ENCODE measurements at places on chromosomes 6 and 20.

- no peak for ATAC-seq
Observed at GRCh38 chr6:165109011-165109410, 200.4 kb downstream of the C6orf118 start.

DNA sequence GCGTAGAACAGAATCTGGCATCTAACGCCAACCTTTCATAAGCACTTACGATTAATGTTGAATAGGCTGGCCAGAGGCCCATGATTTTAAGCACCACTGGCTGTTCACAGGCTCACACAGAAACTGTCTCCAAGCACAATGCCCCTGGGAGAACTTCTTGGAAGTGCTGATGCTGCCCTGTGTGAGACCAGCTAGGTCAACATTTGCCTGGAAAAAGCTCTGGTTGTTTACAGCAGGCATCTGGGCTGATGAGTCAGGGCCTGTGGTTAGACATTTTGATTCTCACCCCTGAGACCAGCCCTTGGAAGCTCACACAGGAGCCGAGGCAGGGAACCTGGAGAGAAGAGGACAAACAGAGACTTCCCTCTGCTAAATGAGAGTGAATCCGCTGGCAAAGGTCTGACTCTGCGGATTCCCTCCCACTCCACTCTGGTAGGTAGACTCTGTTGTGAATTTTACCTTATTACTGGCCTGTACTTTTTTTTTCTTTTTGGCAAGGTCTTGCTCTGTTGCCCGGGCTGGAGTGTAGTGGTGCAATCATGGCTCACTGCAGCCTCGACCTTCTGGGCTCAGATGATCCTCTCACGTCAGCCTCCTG lies 6.8 kb upstream of the SULF2 start:
- peak; percentile 88 for ATAC-seq

DNA sequence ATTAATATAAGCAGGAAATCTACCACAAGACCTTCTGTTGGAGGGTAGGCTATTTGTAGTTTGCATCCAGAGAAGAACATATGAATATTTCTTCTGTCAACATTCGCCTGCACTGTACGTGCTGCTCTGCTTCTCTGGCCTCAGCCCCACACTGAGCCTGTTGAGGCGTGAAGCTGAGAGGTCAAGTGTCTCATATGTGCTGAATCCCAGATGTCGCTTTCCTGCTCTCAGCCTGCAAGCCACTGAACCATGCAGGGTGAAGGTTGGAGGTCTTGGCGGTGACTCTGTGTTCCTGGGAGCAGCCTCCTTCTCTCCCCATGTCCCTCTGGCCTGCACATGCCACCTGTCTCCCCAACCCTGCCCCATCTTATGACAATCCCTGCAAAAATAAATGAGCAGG lies 83.6 kb downstream of the TMEM170B start:
- no peak for ATAC-seq

DNA sequence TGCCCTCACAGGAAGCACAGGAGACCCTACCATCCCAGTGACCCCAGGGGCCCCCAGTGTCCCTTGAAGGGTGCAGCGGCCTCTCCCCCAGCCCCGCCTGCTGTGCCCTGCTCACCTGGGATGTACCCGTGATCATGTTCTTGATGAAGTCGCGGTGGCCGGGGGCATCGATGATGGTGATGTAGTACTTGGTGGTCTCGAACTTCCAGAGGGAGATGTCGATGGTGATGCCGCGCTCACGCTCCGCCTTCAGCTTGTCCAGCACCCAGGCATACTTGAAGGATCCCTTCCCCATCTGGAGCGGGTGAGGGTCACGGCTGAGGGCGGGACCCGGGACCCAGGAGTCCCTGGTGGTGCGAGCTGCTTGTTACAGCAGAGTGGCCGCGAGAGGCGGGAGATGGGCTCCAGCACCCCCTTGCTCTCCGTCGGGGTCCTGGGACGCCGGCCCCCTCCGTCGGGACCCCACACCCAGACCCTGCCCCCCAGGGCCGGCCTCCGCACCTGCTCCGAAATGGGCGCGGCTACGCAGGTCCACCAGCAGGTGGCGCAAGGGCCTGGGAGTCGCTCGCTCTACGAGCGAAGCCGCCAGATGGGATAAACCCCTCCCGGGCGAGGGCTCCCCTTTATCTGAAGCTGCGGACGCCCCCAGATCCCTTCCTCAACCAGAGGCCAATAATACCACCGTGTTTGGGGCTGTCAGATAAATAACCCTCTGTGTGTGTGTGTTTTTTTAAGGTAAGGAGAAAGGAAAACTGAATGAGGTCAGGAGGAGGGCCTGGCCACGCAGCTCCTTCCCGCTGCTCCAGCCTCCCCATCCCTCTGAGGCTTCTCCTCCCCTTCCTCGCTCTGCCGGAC lies 2.9 kb downstream of the EEF1A2 start:
- peak; percentile 19 for ATAC-seq

GRCh38 chr20:23046431-23046830 lies 3.0 kb downstream of the THBD start:
- ATAC-seq: no peak

GRCh38 chr6:41607036-41607435 lies 31.2 kb upstream of the MDFI start:
- no peak for ATAC-seq

- no peak for ATAC-seq
Observed at GRCh38 chr20:2606507-2607006, 45.9 kb upstream of the NOP56 start.

GRCh38 chr6:151141685-151142084 lies 98.1 kb upstream of the AKAP12 start:
- ATAC-seq: no peak

GRCh38 chr6:70527071-70527737 lies 39.5 kb upstream of the SDHAF4 start:
- ATAC-seq: no peak

GRCh38 chr6:159541296-159541695 lies 151.7 kb downstream of the SOD2 start:
- ATAC-seq: no peak

- no peak for ATAC-seq
Observed at GRCh38 chr20:23727016-23727415, 23.7 kb downstream of the CST1 start.

- ATAC-seq: no peak
Observed at GRCh38 chr6:168113226-168113625, 34.2 kb upstream of the FRMD1 start.

DNA sequence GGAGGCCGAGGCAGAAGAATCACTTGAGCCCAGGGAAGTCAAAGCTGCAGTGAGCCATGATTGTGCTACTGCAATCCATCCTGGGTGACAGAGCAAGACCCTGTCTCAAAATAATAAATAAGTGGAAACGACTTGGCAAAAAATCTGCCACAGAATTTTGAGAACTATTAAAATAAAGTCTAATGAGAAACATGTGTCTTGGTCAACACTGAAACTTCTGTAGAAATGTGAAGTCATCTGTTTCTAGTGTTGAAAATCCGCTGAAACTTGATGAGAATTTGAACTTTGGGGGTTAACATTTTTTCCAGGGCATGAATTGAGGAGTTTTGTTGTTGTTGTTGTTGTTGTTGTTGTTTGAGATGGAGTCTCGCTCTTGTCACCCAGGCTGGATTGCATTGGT lies 29.0 kb upstream of the BCLAF1 start:
- ATAC-seq: no peak

DNA sequence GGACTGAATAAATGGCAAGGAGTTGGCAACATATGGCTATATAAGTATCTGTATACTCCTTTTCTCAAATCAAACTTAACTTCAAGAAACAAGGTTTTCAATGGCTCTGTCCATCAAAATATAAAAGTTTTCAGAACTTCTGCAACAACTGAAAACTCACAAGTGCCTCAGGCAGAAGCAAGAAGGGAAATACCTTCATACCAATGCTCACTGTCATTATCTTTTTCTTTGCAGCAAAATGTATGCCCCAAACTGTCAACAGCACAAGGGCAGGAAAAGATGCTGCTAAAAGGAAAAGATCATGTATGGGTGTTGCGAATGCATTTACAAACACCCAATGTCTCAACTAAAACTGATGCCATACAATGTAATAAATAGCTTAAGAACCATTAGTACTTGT lies 45.9 kb downstream of the PTPRK start:
- ATAC-seq: no peak

GRCh38 chr6:28980137-28980851 lies 24.8 kb downstream of the ZNF311 start:
- no peak for ATAC-seq

- no peak for ATAC-seq
Observed at GRCh38 chr6:74585753-74586152, 620.1 kb downstream of the COL12A1 start.

DNA sequence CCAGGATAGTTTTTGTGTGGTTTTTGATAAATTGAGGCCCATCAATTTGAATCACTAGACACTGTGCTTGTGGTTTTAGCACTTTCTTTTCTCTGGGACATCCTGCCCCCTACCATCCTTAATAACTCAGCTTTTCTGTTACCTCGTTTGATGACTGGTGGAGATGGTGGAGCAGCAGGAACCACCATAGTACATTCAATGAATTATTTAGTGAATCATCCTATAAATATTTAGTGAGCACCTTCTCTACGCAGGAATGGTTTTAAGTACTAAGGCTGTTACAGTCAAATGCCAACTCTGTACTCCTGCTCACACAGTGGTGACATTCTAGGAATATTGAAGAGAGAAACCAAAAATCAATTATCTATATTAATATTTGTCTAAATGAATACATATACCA lies 585.2 kb downstream of the HAO1 start:
- ATAC-seq: no peak

GRCh38 chr6:18598551-18599264 lies 211.6 kb downstream of the RNF144B start:
- ATAC-seq: no peak

GRCh38 chr20:63567136-63567385 lies 7.0 kb downstream of the HELZ2 start:
- no peak for ATAC-seq

- ATAC-seq: no peak
Observed at GRCh38 chr20:1815502-1816085, 79.6 kb upstream of the SIRPA start.

GRCh38 chr6:4388675-4389074 lies 253.3 kb upstream of the ECI2 start:
- no peak for ATAC-seq

GRCh38 chr6:53792016-53792415 lies 2.8 kb upstream of the LRRC1 start:
- ATAC-seq: no peak

- ATAC-seq: no peak
Observed at GRCh38 chr20:5131502-5131901, 4.7 kb downstream of the CDS2 start.

- no peak for ATAC-seq
Observed at GRCh38 chr20:8342391-8342790, 210.3 kb downstream of the PLCB1 start.

GRCh38 chr6:34562350-34562749 lies 6.2 kb upstream of the SPDEF start:
- ATAC-seq: no peak

DNA sequence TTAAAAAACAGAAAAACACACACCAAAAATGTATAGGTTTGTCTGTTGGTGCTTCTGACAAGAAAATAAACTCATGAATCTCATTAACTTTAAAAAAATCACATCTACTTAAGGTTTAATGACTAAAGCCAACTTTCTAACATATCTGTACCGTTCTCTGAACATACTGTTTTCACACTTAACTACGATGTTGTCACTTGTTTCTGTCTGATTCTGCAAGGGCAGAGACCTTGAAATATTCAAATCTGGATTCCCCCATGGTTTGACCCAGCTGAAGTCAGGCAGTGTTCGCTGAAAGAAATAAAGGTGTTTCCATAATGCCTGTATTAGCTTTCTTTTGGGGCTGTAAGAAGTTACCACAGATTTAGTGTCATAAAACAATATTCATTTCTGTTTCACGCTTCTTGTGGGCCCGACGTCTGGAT lies 2.7 kb upstream of the ASXL1 start:
- ATAC-seq: no peak

DNA sequence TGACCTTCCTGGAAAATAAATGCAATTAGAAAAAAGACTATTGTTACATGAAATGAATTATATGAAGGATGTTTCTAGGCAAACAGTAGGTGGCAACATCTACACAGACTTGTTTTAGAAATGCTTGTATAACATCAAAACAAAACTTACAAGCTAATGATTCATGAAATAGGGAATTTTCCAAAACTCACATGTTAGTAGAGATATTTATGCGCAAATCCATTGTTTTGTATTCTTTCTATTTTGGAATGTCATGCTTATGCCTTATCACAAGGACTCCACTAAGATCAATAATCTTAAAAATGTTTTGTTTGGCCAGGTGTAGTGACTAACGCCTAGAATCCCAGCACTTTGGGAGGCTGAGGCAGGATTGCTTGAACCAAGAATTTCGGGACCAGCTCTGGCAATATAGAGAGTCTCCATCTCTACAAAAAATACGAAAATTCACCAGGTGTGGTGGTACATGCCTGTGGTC lies 32.3 kb upstream of the LGSN start:
- no peak for ATAC-seq

DNA sequence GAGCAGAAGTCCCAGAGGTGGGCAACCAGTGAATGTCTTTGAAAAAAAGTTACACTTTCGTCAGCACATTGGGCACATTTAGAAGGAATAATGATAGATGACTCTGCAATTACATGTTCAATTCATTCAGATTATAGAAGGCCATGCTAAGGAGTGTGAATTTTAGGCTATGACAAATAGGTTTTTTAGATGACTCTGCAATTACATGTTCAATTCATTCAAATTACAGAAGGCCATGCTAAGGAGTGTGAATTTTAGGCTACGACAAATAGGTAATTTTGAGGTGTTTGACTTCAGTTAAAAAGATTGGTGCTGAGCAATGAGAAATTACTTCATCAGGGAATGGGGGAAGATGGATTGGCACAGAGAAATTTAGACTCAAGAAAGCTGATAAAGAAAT lies 744.9 kb upstream of the MMS22L start:
- no peak for ATAC-seq

DNA sequence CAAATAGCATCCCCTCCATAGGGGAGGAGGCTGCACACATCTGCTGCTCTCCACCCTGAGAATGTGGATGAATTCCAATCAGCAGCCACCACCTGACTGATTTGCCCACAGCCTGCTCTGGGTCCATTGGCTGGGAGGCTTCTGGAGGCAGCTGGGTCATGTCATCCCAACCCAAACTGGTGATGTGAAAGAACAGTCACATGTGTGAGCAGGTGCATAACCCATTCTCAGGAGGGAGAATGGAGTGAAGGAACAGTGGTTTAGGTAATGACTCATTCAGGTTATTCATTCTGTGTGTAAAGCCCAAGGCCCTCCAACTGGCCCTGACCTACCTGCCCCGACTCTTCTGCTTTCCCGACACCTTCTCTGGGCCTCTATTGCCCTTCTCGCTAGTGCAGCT lies 90.9 kb upstream of the GCM1 start:
- ATAC-seq: no peak

GRCh38 chr6:28489366-28490204 lies 26.0 kb downstream of the GPX6 start:
- peak; percentile 82 for ATAC-seq

- peak; percentile 71 for ATAC-seq
Observed at GRCh38 chr6:160139420-160139851, 17.8 kb downstream of the SLC22A1 start.

DNA sequence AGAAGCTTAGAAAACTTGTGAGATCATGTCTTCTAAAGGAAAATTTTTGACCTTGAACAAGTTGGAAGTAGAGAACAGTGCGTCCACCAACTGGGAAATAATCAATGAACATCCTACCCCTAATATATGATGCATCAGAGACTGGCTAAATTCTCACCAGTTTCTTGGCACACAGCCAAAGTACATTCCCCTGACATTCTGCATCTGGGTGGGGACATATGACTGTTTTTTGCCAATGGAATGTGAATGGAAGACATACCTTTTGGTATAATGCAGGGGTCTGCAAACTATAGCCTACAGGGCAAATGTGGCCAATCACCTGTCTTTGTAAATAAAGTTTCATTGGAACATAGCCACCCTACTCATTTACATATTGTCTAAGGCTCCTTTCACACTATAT lies 84.7 kb downstream of the HAO1 start:
- ATAC-seq: no peak
